Tracheal epithelial cell (primary cell): ENCODE measurements at places on chromosomes 16 and 17. TPM values are rescaled to one million over a fixed set of nuclear protein-coding genes. Genes with fewer than 3 reads are reported as not detected.

KRTAP1-1 gene
- total RNA-seq, result 0.24 TPM in 1 of 2 replicates, not detected in the other

CDK5R1 gene
- 2.3 and 11.8 TPM in 2 replicates for total RNA-seq

TNFRSF17 gene
- not detected in 2 replicates for total RNA-seq

CPNE2 gene
- 9.8 and 17.4 TPM in 2 replicates for total RNA-seq

BICDL2 gene
- total RNA-seq, result 10.4 and 11.3 TPM in 2 replicates
